Activated T-helper 1 cell treated with anti-CD3 and anti-CD28 coated beads, Interleukin-2, amount 50 U/mL, for 16 hours (primary cell): ENCODE measurements at places on chromosomes 7 and 10.

GRCh38 chr7:30433506-30433905 is 45.1 kb downstream of the NOD1 start:
- no peak for DNase-seq

DNA sequence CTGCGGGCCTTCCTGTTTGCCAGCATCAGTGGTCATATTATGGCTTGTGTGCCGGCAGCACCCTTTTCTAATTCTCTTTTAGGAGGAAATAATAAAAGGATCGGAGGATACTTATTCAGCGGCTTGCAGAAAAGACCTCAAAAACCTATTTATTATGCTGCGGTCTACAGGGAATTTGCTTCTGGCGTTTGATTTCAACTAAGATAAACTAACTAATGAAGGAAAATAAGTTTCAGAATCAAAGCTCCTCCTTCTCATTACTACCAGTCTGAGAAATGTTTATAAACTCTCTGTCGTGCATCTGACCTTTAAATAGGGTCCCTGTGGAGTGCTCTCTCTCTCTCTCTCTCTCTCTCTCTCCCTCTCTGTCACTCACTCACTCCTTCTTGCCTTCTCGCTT is 335.0 kb upstream of the GLI3 start:
- DNase-seq: no peak

GRCh38 chr7:36995776-36996175 is 271.5 kb upstream of the AOAH start:
- no peak for DNase-seq

GRCh38 chr10:60534761-60535389 is 145.2 kb upstream of the ANK3 start:
- no peak for DNase-seq

- no peak for DNase-seq
Observed at GRCh38 chr7:23544913-23545354, 13.2 kb upstream of the TRA2A start.

GRCh38 chr10:10855151-10855581 is 162.5 kb upstream of the CELF2 start:
- no peak for DNase-seq

DNA sequence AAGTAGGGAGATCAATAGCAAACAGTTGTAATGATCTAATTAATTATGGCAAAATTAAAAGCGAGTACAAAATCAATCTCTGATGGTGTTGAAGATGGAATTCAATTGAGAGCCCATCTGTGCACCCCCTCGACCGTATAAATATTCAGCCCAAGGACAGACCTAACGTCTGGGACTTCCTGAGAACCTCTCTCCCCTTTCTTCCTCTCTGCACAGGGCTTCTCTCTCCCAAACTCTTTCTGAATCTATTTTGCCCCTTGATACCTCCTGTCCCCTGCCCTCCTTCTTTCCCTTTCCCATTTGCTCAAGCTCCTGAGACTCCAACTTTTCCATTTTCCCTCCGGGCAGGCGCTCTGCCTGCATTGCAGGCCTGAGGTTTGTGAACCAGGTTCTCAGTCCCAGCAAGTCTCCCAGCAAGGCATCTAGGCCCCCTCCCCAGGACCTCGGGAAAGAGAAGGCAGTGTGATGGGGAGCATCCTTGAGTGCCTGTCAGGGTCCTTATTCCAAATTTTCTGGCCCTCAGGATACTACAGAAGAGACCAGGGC is 8.5 kb upstream of the PAX2 start:
- DNase-seq: no peak

DNA sequence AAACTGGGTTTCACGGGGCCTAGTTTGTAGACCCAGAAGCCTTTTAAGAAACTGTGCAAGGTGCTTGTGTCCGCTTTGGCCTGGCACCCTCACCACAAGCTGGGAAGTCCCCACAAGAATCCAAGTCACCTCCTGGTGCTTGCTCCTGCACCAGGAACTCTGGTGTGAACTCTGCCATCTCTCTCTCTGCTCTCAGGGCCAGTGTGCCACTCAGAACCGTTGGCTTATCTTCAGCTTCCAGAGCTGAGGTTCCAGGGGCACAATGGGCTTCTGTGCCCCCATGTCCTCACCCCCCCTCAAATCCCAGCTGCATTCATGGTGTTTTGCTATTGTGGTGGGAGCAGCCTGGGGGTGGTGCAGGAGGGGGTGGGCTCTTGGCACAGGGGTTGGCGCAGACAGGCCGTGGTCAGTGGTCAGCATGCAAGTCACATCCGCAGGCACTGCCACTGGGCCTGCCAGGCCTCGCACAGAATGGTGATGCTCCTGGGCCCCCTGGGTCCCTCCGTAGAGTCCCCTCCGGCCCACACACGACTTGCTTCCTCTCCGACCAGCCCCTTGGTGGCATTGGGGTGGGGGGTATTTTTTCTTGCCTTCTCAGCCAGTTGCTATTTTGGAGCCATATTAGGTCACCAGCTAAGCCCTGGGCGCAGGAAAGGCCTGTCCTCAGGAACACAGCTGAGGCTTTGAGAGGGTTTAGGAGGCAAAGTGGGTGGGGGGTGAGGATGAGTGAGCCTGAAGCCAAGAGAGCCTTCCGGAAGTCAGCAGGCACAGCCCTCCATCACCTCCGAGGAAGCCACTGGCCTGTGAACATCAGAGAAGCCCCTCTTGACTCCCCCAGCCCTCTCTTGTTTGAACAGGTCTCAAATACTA is 3.0 kb downstream of the ZCCHC24 start:
- DNase-seq: no peak

DNA sequence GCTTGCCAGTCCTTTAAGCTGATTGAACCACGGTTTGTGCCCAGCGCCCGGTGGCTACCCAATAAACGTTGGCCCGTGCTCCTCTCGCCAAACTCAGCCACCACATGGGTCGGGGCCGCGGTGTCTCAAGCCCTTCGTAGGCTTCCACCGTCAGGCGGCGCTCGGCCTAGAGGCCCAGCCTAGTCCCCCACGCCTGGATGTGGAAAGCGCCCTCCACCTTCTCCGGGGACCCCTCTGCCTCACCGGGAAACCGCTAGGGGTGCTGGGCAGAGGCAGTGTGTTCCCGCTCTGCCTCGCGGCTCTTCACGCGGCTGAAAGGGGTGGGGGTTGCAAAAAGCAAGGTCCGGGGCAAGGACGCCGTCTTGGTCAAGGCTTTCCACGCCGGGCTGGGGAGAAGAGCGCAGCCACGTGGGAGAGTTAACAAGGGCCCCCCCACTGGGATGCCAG is 29.8 kb downstream of the LEP start:
- no peak for DNase-seq

GRCh38 chr10:45505311-45505710 is 131.3 kb downstream of the ALOX5 start:
- DNase-seq: no peak

DNA sequence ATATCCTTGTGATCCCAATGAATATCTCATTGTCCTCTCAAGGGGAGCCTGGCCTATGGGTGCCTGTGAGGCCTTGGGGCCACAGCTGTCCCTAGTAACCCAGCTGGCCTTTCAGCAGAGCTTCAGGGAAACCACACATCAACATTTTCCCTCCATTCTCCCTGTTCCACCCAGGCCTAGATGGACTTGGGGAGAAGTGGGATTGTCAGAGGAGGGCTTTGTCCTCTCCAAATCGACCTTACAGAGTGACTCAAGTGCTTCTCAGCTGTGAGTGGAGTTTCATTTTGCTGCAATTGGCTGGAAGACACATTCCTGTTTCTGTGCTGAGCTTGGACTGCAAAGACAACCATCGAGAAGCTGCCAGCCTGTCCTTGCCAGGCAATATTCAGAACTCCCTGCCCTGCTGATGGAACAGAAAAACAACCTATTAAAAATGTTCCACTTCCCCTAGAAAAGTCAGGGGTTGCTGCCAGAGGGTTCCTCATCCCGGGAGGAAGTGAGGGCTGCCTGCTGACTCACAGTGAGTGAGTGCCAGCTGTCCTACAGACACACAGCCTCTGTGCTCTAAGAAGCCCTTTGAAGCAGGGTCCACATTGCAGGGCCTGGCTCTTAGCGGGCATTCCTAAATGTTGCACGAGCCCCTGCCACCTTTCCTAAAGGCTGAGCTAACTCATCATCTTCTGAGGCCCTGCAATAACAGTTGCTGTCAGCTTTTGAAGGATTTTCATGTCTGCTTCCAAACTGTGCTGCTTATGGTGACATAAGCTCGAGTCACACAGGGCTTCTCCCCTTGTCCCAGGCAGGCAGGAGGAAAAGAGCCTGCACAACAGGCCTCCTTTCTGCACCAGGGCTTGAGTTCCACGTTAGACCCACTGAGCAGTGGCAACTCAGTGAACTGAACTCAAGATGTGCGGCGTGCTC is 20.5 kb downstream of the STRA8 start:
- DNase-seq: no peak

DNA sequence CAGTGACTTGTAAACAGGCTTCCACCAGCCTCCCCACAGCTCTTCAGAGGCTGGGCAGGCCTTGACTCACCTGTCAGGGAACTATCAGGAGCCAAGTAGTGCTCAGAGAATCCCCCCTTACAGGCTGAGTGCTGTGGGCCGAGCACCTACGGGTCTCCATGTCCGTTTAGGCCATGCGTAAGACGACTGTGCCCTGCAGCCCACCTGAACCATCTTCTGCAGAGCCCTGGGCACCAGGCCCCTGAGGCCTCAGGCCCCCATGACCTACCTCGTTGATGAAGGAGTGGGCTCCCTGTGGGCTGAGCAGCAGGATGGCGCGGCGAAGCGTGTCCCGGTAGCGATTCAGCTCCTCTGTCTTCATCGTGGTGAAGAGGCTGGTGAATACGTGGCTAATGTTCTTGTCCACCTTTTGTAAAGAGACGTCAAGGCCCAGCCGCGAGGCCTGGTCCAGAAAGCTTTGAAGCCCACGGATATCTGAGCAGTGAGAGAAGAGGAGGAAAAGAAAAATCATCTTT is 228.0 kb downstream of the GRID1 start:
- DNase-seq: no peak

- DNase-seq: no peak
Observed at GRCh38 chr7:91348711-91349110, 84.5 kb downstream of the FZD1 start.

DNA sequence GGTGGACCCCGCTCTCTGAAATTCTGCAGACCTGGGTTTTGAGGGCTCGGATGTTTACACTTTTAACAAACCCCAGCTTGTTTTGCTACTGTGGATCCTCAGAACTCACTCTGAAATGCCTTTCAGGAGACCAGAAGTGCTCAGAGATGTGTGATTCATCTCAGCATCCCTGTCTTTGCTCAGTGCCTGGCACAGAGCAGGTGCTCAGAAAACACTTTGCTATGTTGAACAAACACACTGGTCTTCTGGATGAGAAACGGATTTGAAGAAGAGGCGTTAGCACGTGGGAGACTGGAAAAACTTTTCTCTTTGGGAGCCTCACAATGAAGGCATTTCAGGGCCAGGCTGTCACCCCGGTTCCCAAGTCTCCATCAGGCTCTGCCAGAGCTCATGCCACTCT is 53.3 kb downstream of the SH3PXD2A start:
- no peak for DNase-seq

DNA sequence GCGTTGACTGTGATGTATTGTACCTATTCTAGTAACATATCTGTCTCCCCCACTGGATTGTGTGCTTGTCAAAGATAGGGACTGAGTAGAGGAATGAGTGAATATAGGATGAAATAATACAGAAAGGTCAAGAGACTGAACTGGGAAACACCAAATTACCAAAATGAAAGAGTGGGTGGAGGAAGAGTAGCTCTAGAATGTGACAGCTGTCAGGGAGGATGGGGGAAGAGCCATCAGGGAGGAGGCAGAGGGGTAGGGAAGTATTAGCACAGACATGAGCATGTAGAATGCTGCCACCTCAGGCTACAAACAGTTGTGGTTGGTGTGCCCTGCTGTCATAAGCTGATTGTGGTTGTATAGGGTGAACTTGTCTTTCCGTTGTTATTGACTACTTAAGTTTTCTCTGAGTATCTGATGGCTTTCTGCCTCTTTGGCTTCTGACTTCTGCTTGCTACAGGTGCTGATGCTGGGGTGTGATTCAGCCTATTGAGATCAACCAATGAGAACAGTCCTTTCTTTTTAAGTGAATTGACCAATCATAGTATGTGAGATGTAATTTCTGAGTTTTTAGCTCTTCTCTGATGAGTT is 5.6 kb downstream of the CCSER2 start:
- peak; percentile 51 for DNase-seq

GRCh38 chr7:106954840-106955239 is 89.7 kb upstream of the PRKAR2B start:
- no peak for DNase-seq

- DNase-seq: no peak
Observed at GRCh38 chr7:78578686-78579085, 780.1 kb downstream of the PHTF2 start.

GRCh38 chr7:108196004-108196403 is 65.8 kb upstream of the LAMB4 start:
- DNase-seq: no peak

GRCh38 chr10:93075369-93076221 is 1.9 kb downstream of the CYP26A1 start:
- no peak for DNase-seq

GRCh38 chr7:69911337-69911736 is 313.1 kb downstream of the AUTS2 start:
- no peak for DNase-seq

DNA sequence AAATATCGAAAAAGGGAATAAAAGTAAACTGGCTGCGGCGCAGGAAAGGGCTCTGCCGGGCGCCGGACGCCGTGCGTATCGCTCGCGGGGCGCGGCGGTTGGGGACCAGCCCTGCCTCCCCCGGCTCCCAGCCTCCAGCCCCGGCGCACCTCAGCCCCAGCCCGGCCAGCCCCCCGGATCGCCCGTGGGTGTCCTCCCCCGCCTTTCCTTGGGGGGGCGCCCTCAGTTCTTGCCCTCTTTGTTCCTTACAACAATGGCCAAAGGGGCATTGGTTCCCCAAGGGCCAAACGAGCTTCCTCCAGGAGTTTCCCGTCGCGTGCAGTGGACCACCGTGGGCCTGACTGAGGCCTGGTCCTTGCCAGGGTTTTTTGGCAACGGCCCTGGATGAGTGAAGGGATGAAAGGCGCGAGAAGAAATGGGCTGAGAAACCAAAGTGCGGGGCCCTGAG is 1.2 kb downstream of the MACROH2A2 start:
- no peak for DNase-seq

DNA sequence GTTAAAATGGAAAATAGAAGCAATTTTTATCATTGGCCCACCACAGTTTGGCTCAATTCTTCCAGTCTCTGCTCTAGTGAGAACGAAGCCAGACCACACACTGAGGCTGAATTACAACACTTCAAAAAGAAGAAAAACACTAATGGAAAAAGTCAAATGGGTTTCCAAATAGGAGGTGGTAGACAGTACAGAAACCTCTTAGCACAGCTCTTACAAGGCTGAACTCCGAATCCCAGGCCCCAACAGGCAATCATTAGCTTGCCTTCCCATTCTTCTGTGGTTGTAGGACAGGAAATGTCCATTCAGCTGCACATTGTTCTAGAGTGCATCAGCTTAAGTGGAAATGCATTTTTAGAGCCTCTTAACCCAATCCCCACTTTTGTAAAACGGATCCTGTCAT is 115.1 kb upstream of the MEOX2 start:
- no peak for DNase-seq

DNA sequence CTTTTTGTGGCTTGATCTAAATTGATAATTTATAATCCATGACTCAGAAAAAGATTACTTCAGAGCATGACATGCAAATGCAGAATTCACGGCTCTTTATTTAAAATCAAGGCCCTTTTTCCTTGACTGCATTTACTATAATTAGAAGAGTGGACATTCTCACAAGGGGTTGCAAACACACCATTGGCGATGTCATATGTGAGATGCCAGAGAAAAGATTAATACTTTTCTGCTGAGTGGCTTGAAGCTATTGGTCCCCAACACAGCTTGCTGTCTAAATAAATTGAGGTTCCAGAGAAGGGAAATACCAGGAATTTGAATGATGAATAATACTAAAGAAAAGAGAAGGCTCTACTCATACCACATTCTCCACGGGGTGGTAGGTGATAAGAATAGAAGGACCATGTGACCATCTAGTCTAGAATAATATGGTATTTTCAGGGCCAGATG is 78.7 kb upstream of the ARID5B start:
- no peak for DNase-seq

GRCh38 chr10:36188080-36188453 is 546.0 kb upstream of the FZD8 start:
- DNase-seq: no peak
